ENCODE measurements at places on chromosomes 12 and 14.

- DNase-seq, result no peak
Measured at GRCh38 chr12:41497409-41497808, 309.3 kb downstream of the PDZRN4 start.

GRCh38 chr12:57772429-57773322 lies at the start of gene EEF1AKMT3:
Gene EEF1AKMT3, plus strand, starts transcription at chr12:57772614. Its CDS starts 111 bp downstream, at chr12:57772725.
- peak; percentile 87 for DNase-seq

GRCh38 chr12:50568338-50569091 lies 63.7 kb downstream of the DIP2B start:
- DNase-seq, result no peak

DNA sequence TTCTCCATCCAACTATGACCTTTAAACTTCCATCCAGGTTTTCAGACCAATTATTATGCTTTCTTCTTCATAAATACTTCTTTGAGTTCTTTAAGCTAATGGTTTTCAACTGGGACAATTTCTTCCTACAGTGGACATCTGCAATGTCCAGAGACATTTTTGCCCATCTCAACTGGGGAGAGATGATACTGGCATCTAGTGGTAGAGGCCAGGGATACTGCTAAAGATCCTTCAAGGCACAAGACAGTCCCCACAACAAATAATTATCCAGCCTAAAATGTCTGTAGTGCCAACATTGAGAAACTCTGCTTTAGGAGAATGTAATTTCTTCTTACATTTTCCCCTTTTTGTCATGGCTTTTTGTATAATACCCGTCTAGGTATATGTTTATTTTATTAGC lies 10.6 kb downstream of the TRHDE start:
- peak; percentile 64 for DNase-seq

DNA sequence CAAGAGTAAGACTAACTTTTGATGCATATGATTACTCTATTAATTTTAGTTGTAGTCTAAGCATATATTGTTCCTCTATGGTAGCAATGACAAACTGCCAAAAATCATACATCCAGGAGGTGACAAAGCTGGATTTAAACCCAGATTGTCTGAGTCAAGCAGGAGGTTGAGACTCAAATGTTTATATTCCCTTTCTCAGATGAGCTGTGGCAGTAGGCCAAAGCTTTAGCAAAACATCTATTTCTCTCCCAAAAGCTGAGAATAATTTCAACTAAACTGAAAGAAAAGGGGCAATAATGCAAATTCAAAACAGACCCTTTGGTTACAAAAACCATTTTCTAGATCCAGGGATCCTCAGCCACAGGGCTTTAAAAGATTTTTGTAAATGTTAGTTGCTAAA lies 173.6 kb downstream of the SEC23A start:
- DNase-seq, result no peak

DNA sequence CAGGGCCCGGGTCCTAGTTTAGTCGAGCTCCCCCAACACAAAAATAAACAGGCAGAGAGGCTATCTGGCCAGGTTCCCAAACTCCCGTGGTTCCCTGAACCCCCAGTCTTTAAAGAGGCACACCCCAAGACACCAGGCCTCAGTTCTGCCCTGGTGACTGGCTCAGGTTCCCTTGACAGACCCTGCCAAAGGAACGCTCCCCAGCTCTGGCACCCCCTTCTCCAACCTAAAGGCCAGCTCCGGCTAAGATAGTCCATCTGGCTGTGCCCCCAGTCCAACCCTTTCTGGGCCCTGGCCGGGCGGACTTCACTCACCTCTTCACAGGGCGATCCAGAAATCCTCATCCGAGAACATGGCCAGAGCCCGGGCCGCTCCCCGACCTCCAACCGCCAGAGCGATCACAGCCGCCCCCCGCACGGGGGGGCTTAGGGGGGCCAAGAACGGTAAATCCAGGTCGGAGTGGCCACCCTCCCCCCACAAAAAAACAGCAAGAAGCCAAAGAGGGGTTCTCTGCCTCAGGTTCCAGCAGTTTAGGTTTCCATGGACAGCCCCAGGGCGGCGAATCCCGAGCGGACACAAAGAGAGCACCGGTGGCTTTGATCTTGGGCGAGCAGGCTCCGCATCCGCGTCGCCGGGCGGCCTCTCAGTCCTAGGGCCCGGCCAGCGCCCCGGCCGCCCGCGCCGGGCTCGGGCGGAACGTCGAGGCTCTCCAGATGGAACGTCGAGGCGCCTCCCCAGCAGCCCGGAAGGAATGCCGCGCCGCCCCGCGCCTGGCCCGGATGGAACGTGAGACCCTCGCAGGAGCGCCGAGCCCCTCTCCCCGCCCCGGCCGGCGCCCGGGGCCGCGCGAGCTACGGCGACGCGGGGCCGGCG lies 1.1 kb downstream of the KMT2D start:
- peak; percentile 55 for DNase-seq

DNA sequence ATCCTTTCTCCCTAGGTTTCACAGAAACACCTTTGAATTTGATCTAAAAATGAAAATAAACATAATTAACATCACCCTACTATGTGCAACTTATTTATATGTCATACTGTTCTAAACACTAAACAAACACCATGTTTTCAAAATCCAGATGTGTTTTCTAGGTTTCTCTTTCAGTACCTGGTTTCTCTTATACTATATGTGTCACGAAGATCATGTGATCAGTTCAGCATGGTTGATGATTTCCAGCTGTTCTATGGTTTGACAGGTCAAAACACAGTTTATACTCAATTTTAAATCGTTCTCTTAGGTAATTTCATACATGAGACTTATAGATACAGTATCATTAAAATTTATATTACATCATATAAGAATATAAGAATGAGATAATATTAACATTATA lies 373.1 kb downstream of the SOX5 start:
- no peak for DNase-seq
